ENCODE measurements at places on chromosomes 13 and 19.
A peak's percentile ranks its signal among the peaks of the same experiment; 100 is the strongest.

- no peak for DNase-seq
Measured at GRCh38 chr19:4154571-4155312, 1.3 kb downstream of the CREB3L3 start.

DNA sequence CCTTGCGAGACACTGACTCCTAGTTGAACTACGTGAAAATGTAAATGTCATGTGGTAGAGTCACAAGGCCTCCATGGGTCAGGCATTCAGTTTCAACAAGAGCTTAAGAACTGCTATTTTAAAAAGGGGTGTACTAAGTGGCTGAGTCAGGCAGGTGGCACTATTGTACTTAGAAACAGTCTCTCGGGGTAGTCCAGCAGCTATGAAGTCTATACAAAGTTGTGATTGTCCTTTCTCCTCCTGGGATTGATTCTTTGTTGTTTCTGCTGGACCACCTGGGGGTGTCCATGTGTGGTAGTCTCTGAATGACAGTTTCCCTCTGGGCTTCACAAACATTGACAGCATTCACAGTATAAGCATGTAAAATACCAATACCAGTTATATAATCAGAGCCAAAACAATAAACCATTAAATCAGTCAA lies 33.0 kb downstream of the UGGT2 start:
- DNase-seq: peak; percentile 2

DNA sequence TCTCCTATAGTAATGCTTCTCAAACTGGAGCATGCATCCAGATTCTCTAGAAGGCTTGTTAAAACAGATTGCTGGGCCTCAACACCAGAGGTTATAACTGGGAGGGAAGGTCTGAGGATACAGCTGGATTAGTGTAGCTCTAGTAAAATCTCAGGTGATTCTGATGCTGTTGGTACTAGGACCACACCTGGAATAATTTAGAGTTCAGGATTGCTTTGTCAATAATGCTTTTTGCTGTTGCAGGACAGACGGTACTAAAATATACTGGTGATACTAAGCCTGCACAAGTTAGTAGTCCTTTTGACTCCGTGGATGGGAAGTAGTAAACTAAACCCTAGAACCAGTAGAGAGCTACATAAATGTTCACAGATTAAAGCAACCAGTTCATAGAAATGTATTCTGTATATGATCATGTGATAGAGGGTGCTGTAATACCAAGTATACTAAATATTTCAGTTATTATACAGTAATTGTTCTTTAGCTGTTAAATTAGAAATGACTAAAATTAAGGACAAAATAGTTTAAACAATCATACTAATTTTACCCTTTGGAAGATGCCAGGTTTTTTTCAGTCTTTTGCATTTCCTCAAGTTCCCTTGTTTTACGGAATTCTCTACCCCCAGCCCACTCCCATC lies 258.2 kb upstream of the STARD13 start:
- no peak for DNase-seq

DNA sequence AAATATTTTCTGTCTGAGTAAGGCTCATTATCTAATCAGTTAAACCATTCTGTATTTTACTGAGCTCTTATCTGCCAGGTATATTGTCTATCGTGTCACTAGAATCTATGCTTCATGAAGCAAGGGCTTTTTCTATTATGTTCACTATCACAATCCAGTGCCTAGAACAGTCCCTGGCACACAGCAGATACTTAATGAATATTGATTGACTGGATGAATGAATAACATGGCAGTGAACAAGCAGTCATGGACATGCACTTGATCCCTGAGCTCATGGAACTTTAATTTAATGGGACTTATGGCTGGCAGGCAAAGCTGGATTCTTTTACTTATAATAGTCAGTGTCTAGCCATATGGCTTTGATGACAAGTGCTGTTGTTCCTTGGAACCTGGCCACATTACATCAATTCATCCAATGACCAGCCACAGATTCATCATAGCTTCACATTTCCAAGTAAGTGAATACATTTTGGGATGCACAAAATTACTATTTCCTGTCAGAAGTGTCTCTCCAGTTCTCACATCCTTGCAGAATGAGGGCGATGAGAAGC lies 214.8 kb downstream of the COG6 start:
- DNase-seq: no peak

DNA sequence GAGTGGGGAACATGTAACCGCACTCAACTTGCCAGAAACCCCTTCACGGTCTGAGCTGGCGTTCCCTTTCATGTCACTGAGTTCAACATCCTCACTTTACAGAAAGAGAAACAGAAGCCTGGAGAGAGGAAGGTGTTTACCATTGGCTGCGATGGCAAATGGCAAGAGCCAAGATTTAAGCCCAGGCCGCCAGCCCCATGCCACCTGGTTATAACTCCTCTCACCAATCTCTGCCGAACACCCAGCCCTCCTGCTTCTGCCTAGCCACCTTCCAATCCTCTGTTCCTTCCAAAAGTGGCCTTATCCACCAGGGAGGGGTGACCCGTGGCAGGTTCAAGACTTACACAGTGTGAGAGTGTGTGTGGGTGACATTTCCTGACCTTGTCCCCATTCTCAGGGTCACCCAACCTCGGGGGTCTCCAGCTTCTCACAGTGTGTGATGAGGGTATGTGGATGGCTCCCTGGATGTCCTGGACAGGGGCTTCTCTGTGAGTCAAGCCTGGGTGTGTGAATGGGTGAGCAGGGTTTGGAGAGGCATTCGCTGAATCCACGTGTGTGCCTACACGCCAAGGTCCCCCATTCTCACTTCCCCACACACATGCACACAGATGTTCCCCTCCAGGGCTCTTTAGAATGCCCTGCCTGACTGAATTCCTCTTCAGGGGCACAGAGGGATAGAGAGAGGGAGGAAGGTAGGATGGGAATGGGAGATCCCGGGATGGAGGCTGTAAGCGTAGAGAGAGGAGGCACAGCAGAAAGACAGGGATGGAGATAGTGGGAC lies 1.2 kb downstream of the CADM4 start:
- DNase-seq: no peak

GRCh38 chr19:956766-957440 lies 27.2 kb upstream of the WDR18 start:
- no peak for DNase-seq

DNA sequence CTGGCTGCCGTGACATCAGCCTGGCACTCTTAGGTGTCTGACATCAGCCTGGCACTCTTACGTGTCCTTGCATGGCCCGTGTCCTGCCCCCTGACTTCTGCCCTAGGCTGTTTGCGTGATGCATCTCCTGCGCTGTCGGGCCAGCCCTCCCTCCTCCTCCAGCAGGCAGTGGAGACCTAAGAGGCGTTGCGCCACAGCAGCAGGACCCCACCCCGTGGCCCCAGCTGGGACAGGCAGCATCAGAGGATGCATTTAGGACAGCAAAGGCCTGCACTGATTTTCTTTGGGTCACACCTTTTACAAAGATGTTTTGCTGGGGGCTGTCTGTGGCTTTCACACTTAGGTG lies 65.3 kb downstream of the GPR12 start:
- DNase-seq: no peak

DNA sequence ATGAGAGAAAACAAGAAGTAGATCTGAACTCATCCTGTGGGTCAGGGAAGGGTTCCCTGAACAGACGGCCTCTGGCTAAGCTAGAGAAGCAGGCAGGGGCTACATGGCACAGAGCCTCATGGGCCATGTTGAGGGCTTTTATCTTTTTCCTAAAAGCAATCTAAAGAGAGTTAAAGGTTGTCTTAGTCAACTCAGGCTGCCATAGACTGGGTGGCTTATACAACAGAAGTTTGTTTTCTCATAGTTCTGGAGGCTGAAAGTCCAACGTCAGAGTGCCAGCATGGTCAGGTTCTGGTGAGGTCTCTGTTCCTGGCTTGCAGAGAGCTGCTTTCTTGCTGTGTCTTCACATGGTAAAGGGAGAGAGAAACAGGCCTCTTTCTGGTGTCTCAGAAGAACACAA lies 2.9 kb upstream of the MBNL2 start:
- no peak for DNase-seq

GRCh38 chr13:76210262-76210661 lies 574.1 kb downstream of the LMO7 start:
- no peak for DNase-seq

DNA sequence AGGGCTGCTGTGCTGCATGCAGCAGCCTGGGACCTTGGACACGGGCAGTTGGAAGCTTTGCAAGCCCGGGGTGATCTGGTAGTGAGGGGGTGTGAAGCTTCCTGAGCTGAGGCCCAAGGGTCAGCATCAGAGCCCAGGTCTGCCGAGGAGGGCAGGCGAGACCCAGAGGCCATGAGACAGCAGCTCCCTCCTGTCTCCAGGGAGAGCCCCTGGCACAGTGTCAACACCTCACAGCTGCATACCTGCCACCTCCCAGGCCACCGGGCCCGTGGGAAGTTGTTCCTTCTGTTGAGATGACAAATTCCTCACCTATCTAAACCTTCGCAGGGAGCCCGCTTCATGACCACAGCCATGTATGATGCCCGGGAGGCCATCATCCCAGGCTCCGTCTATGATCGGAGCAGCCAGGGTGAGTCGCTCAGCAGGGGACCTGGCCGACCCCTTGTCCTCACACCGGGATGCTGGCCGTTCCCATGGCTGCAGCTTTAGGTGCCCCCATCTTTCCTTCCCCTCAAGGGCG lies 32.1 kb downstream of the CERS1 start:
- DNase-seq: no peak

GRCh38 chr13:34364633-34365032 lies 546.7 kb downstream of the RFC3 start:
- no peak for DNase-seq

DNA sequence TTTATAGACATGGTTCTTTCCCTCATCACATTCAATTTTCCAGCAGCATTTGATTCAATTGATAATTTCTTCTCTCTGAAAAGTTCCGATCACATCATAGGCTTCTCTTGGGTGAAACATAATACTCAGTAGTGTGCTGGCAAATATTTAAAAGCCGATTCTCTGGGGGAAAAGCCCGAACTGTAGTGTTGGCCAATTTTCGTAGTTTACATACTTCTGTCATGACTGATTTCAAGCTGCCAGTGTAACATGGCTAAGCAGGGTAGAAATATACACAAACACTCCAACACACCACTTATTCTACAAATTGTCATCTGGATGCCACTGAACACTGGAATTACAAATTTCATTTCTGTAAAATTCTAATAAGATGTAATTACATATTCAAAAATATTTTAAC lies 56.1 kb upstream of the FREM2 start:
- no peak for DNase-seq

- no peak for DNase-seq
Measured at GRCh38 chr19:8021374-8021773, 15.9 kb upstream of the ELAVL1 start.

DNA sequence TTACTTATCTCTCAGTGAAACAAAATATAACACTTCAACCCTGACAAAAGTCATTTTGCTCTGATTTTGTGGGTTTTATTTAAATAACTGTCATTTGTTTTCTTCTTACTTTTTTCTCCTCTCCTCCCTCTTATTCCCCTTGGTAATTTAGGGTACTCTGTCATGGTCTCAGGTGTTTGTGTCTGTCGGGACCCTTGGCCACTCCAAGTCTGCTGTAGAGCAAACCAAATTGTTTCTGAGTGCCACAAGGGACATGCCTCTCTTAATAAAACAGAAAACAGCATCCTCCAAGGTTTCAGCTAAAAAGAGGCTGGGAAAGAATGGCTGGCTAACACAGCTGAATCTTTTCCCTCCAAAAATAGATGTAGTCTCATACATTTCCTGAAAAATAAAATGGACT lies 573.1 kb upstream of the KLF12 start:
- DNase-seq: no peak

DNA sequence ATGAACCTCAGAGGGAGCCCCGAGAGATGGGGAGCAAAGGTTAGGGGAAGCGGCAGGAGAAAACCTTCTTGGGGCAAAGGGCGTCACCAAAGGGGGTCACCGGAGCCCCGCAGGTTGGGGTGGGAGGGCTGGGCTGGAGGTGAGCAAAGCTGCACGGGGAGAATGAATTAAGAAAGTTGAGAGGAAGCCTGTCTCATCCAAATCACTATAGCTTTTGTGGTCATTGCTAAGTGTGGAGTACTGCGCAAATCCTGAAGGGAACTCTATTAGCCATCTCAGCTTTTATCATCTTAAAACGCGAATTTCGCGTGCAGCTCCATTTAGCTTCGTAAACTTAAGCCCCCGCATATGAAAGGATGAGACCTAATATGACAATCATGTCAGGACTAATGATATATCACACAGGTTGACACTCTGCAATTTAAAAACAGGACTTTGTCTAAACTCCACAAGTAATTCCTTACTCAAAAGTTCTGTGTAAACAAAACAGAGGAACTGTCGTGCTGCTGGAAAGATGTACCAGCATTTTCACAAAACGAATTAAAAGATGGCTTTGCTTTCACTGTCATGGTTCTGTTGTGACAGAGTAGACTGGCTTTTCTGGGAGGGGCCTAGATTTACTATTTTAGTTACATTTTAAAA lies 631 bp downstream of the LACC1 start:
- DNase-seq: no peak

DNA sequence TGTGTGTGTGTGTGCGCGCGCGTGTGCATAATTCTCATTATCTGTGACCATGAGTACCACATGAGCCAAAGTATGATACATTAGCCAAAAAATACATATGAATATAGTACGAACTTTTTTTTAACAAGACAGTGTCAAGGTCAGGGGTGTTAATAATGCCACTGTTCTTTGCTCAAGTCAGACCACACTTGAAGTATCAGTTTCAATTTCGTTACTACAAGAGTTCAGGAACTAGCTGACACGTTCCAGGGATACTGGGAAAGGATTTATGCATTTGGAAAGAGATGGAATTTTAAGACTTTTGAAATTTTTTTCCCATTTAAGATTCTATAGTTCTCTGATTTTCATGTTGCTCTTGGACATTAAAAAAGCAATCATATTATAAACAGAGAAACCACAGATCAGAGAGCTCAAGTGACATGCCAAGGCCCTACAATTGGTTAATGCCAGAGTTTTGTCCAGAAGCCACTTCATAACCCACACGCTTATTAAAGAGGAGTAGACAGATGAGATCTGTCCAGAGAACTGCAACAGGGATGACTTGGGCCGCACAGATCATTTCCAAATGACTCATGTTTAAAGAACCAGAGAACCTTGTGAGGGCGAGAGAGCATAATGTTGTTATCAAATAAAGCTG lies 718.8 kb upstream of the SGCG start:
- DNase-seq: no peak

DNA sequence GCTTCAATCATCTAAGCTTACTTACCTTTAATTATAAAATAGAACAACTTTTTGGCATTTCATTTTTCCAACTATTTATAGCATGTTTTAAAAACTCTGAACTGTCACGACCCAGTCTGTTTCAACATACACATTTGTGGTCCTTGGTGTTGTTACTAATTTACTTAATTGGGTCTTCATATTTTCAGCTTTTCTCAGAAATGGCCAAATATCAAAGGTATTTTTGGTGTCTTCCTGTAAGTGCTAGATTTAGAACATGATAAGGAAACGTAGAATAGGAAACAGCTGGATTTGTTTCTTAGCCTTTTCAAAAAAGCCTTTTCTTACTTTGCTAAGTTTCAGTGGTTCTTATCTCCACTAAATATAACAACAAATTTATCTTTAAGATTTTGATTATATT lies 11.4 kb downstream of the LPAR6 start:
- no peak for DNase-seq

Data from stimulated activated CD4-positive, alpha-beta T cell treated with anti-CD3 and anti-CD28 coated beads, Interleukin-15, amount 100 ng/mL, for 24 hours (primary cell).